ENCODE measurements at places on chromosomes 12 and 14.

GRCh38 chr12:13347241-13348043 is 150.9 kb downstream of the EMP1 start:
- DNase-seq, result no peak

- no peak for DNase-seq
These were observed 15.2 kb downstream of the PDE6H start for GRCh38 chr12:14988035-14988434.

GRCh38 chr14:91405724-91406435 is 11.7 kb downstream of the CCDC88C start:
- no peak for DNase-seq

DNA sequence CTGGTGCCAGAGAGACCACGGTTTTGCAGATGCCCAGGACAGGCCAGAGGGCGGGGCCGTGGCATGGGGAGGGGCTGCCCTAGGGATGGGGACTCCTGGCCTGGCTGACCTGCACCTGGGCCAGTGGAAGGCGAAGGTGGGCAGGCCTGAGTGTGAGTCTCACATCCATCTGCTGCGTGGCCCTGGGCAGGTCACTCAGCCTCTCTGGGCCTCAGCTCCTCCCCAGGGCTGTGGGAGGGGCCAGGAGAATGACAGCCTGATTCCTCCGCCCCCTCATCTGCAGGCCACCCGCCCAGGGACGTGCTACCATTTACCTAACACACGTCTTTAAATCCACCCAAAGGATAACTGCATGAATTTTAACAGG is 90.9 kb downstream of the GALNT9 start:
- DNase-seq, result no peak

DNA sequence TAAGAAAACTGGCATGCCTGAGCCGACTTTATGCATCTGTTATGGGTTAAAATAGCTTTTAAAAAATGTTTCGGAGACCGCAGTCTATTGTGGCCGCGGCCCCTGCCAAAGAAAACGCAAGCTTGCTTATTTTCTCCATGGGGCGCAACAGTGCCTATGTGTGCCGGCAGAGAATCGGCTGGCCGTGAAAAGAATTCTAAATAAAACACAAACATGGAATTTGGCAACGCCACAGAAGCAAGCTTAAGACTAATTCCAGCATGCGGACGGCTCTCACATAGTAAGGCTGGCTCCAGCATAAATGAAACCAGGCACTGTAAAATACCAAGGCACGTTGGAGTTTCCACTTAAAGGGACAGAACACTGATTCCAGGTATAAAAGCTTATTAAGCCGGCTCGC is 56.7 kb downstream of the BCL11B start:
- DNase-seq, result no peak

GRCh38 chr12:92442782-92443181 is 260.0 kb upstream of the PLEKHG7 start:
- DNase-seq, result no peak

DNA sequence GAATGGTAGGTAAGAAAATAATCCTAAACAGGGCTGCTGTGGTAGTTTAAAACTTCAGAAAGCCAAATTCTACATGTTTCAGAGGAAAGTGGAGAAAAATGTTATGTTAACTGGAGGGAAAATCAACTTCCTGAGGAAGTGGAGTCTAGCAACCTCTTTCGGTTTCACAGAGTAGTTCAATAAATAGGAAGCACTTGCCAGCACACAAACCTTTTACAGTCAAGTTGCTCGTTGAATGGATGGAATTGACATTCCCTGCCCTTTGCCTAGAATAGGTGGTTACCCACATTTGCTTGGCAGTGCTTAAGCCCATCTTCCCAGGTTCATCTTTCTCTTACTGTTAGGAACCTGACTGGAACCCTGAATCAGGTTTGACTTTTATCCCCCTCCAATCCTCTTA is 15.9 kb downstream of the ANKRD13A start:
- DNase-seq, result peak; percentile 45

GRCh38 chr14:55701638-55702037 is 121.6 kb downstream of the KTN1 start:
- DNase-seq, result no peak

DNA sequence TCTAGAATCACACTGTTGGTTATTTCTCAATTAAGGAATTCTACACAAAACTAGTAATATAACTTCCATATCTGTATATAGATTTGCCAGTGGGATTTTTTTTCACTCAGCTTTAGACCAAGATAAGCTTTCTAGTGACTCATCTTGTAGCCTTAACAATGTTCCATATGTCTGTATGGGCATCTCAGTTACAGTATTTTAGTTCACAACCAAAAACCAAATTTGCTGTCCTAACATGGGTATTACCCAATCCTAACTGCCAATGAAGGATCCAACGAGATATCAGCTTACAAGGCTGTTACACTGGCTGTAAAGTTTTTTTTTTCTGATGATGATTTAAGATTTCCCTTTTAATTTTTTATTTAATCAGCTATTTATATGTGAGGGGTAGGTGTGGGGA is 31.5 kb upstream of the KRR1 start:
- DNase-seq, result no peak

GRCh38 chr14:44895716-44896115 is 66.0 kb downstream of the KLHL28 start:
- no peak for DNase-seq

DNA sequence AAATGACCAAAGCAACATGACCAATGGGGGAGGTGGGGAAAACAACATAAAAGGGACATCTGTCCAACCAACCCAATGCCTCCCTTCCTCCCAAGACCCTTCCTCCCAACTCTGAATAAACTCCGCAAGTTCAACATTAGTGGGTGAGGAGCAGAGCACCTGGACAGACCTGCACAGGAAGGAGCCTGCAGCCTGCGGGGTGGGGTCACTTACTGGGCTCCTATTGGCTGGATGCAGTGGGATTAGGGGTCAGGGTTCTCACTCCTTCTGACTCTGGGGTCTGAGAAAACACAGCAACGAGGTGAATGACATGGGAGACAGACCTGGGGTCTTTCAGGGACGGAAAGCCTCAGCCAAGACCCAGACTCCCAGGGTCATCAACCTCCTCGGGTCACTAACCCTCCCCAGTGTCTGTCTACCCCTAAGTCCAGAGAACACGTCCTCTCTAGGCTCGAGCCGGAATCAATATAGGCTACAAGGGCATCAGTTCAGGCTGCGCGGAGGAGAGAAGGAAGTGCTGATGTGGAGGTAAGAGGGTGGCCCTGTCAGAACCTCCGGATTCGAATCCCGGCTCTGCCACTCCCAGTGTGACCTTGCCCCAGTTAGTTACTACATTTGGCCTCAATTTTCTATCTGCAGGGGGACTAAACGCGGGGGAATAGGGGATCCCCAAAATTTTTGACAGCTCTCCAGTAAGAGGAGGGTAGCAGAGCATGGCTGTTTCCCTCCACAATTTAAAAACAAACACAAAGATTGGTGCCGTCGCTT is 860 bp downstream of the NDRG2 start:
- no peak for DNase-seq

GRCh38 chr12:101455685-101456084 is 19.5 kb upstream of the SPIC start:
- DNase-seq, result peak; percentile 15

GRCh38 chr14:75182821-75183220 is 6.4 kb upstream of the TMED10 start:
- no peak for DNase-seq

DNA sequence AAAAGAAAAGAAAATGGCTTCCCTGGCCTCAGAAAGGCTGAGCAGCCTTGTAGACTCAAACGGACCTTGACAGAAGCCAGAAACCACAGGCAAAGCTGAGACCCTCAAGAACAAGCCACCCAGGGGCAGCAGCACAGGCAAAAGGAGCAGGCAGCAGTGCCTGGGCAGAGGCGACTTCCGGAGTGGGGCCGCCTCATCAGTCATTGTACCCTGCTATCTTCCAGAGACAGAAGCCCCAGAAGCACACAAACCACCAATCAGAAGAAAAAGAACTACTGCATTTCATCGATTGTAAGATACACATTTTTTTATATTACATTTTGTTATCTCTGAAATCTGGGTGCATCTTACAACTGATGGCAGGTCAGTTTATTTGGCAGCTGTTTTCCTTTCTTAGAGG is 58.2 kb upstream of the ZFP36L1 start:
- no peak for DNase-seq

DNA sequence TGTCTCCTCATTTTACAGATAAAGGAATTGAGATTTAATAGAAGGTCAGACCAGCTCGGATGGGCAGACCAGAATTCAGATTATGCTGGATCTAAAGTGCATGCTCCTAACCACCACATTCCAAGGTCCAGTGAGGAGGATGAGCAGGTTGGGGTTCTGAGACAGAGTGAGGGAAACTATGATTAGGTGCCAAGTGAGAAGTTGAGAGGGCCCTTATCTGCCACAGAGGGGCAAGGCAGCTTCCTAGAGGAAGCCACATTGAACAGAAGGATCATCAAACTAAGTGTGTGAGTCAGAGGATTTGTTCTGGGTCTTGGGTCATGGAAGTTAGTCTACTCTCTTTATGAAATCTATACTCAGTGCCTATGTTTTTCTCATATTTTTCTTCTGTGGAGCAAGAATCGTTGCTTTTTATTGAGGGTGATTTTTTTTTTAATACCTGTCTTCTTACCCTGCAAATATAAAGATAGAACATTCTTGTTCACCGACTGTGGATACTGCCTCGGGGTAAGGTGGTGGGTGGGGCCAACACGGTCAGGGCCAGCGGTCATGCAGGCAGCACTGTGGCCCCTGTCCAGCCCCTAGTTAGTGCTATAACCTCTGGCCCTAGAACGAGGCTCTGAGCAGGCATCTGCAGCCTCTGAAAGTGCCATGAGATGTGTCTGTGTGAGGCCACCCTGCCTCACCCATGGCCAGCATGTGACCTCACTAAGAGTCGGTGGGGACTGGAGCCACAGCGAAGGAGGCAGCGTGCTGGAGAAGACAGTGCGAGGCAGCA is 55.6 kb upstream of the PTHLH start:
- no peak for DNase-seq

DNA sequence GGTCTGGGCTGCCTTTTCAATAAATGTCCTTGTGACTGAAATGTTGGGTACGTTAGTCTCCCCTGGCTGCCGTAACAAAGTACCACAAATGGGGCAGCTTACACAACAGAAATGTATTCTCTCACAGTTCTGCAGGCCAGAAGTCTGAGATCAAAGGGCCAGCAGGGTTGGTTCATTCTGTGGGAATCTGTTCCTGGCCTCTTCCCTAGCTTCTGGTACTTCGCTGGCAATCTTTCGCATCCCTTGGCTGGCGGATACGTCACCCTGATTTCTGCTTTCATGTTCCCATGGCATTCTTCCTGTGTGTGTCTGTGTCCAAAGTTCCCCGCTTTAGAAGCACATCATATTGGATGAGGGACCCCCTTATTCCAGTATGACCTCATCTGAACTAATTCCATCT is 95.8 kb upstream of the NCOR2 start:
- no peak for DNase-seq

DNA sequence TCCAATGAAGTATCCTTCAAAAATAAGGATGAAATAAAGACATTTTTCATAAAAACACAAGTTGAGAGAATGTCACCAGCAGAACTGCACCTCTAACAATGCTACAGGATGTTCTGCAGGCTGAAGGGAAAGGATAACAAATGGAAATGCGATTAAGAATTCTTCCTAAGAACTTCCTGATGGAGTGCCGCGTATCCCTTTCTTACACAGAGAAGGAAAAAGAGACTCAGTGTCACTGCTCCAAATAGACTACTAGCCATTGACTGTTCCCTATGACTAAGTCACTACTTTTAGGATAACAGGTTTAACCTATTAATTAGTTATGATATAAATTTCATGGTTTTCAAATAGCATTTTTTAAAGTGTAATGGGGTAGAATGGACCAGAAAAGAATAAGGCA is 3.2 kb downstream of the ANO2 start:
- no peak for DNase-seq

DNA sequence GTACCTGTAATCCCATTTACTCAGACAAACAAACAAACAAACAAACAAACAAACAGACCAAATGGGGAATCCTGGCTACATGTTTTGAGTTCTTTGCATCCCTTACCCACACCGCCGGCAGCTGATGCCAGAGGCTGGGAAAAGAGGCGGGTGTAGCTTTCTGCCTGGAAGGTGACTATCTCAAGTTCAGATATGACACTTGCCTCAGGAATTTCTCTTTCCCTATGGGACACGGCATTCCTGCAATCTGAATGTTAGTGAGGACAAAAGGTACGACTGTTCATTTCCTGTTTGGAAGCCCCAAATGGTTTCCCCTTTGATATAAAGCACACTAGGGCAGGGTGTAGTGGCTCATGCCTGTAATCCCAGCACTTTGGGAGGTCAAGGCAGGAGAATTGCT is 2.9 kb downstream of the MYL2 start:
- no peak for DNase-seq

- DNase-seq, result no peak
These were observed at the start of gene SVOP for GRCh38 chr12:109020796-109021380. TSS of gene SVOP (minus strand) at chr12:109021068. CDS start at chr12:109020868, 200 bp downstream.

Data from CD4-positive, alpha-beta T cell treated with Interleukin-6 at 100 ng/mL for 8 hours (primary cell).